ENCODE measurements at places on chromosomes 7 and 10.

- no peak for DNase-seq
These were observed 22.6 kb upstream of the CREB5 start for GRCh38 chr7:28389504-28390395.

DNA sequence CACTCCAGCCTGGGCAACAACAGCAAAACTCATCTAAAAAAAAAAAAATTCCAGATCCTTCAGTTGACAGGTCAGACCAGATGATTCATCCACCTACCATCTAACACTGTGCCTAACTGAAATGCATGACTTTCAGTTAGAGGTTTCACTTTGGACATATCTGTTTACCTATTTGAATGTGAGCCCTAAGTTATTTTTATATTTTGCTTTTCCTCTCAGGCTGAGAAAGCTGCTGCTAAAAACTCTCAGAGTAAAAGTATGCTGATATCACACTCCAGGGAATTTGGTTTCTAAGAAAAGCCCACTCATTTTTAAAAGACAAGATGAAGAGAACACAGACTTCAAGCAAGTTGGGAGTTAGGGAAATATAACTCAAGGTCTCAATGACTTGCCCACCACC is 126.0 kb downstream of the SGMS1 start:
- no peak for DNase-seq

DNA sequence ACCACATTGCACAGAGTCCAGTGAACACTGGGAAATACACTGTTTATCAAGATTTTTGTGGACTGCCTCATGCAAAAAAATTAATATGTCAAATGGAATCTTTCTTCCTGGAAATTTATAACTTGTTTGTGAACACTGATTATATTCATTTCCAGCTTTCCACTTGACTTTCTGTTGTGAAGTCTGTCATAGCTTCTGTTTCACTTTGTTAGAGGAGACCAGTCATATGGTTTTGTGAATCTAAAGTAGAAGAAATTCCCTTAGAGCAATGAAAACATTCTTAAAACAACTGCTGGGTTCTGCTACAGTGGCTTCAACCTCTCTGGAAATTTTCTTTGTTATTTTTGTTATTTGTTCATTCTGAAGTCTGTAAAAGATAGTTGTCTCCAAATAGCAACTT is 349.5 kb upstream of the NFE2L3 start:
- no peak for DNase-seq

DNA sequence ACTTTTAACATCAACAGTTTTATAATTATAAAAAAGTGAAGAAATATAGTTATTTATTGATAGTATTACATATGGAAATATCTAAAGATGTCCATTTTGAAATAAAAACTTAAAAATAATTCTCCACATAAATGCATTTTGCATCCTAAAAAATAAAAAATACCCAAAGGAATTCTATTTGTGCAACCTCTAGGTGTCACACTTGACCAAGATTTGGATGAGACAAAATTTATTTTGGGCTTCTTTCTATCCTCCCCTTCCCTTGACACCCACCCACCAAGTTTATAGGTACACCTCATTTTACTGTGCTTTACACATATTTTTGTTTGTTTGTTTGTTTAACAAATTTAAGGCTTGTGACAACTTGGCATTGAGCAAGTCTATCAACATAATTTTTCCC is 3.3 kb upstream of the THSD7A start:
- DNase-seq: no peak

- DNase-seq: no peak
These were observed 147.9 kb downstream of the PLXNA4 start for GRCh38 chr7:132428247-132428919.

DNA sequence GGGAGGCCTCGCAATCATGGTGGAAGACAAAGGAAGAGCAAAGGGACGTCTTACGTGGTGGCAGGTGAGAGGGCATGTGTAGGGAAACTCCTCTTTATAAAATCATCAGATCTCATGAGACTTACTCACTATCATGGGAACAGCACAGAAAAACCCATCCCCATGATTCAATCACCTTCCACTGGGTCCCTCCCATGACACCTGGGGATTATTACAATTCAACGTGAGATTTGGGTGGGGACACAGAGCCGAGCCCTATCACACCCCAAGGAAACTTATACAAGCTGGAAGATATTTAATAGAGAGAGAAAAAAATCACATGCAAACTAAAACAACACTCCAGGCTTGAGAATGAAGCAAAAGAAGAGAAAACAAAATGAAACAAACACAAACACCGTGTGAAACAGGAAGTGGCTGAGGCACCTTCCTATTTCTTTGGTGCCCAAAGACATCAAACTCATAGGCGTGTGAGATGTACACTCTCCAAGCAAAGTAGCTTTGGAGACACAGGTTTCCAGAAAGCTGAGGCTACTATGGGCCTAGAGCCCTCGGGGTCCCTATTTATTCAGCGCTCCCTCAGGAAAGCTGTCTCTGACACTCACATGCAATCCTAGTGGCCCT is 97.2 kb downstream of the PRKCQ start:
- DNase-seq: no peak

DNA sequence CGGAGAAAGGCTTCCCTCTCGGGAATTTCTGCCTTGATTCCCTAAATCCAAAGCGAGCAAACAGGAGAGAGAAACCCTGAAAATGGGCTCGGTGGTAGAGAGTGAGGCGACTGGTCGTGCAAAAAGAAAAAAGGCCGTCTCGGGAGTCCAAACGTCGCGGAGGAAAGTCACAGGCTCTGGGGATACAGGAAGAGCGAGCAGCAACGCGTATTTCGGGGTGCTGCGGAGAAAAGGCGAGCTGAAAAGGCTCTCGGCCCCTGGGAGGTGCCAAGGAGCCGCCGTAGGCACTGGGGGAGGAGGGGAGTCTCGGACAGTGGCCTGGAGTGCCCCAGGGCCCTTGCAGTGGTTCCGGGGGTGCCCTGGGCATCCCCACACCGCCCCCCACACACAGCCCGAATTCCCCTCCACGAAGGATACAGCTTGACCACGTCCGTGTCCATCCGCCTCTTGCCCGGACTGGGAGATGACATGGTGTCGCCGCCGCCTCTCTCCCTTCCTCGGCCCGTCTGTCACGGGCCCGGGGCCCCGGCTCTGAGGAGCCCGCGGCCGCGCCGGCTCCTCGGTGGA is 591 bp downstream of the UBE2H start:
- DNase-seq: no peak

DNA sequence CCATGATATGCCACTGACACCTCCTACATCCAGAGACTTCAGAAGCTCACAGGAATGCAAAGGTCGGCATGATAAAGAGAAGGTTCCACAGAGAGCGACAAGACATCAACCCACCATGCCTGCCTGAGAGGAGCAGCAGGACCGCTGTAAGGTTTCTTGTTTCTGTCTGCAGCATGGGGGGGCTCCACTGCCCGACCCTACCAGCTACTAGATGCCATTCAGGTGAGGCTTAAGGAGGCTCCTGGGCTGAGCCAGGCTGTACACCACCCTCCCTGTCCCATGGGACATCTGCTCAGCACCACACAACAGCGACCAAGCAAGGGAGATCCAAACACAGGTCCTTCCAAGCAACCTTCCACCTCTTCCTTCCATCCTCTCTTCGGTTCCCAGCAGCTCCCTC is 234.6 kb downstream of the TNS3 start:
- no peak for DNase-seq

- no peak for DNase-seq
These were observed 91.0 kb upstream of the PDCD4 start for GRCh38 chr10:110780704-110781103.

DNA sequence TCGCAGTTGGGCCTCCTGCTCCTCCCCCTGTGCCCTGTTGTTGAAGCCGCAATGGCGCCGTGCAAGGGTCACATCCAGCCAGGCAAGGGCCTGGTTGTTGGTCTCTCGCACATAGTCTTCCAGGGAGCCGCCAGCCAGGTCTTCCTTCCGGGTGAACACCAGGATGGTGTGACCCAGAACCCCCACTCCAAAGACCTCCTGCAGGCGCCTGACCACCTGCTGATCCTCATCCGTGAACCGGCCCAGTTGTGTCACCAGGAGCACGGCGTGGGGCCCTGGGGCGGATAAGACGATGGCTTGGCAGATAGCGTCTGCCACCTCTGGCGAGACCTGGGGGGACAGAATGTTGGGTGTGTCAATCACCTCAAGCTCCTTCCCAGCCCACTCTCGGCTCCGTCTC is 4.2 kb downstream of the GIMAP6 start:
- no peak for DNase-seq

- DNase-seq: no peak
These were observed 8.0 kb upstream of the CDH23 start for GRCh38 chr10:71388583-71389310.

DNA sequence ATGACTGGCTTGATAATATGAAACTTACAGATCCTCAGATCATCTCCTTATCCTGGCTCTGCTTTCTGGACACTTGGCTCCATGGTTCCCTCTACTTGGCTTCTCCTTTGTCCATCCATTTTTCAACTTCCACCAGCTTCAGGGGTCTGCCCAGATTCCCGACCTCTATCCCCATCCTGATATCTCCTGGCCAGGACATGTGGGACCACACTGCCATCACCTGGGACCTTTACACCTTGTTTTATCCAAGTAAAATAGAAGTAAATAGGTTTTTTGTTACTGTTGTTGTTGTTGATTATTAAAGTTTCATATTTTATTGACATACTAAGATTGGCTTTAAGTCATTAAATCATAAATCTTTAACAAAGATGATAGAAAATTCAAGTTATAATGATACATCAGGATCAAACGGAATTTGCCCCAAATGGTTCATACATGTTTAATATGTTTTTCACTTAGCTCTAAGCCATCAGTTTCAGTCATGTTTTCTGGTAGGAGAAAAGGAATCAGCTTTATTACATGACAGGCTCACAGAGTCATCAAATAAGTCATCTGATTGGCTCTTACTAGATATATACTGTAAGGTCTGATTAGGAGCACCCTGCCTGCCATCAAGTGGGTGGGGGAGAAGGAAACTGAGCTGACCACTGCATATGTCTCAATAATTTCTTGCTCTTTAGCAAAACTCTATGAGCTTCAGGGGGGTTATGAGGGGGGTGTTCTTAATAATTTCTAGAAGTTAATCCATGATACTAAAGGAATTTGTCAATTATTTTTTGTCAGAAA is 111.5 kb upstream of the AHR start:
- DNase-seq: no peak

DNA sequence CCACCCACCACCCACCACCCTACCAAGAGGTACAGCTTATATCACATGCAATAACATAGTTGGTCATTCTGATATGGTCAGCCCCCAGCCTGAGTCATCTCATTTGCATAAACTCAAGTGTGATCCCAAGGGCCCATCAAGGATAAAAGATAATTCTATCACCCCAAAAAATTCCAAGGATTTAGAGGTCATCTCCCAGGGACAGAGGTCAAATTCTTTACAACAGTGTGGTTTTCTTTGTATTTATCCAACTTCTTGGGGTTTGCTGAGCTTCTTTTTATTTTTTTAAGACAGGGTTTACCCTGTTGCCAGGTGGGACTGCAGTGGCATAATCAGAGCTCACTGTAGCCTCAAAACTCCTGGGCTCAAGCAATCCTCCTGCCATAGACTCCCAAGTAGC is 9.4 kb upstream of the GTPBP10 start:
- DNase-seq: no peak

- DNase-seq: no peak
These were observed 242.0 kb downstream of the AUTS2 start for GRCh38 chr7:69840248-69840647.

- no peak for DNase-seq
These were observed 32.0 kb upstream of the FERD3L start for GRCh38 chr7:19177269-19177668.

DNA sequence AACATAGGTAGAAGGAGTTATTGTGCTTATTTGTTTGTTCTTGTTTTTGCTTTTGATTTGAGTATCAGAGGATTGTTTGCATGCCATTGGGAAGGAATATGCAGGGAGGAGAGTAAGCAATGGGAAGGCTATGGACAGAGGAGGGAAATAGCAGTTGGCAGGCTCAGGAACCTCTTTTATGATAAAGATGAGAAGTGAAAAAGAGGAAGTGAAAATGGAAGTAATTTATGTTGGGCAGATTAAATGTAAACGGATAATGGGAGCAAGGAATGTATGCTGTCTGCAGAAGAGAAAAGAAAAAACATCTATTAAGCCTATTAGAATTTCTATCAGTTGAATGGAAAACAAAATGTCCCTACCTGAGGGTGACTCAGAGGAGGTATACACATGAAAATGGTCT is 90.1 kb upstream of the NPSR1 start:
- no peak for DNase-seq

DNA sequence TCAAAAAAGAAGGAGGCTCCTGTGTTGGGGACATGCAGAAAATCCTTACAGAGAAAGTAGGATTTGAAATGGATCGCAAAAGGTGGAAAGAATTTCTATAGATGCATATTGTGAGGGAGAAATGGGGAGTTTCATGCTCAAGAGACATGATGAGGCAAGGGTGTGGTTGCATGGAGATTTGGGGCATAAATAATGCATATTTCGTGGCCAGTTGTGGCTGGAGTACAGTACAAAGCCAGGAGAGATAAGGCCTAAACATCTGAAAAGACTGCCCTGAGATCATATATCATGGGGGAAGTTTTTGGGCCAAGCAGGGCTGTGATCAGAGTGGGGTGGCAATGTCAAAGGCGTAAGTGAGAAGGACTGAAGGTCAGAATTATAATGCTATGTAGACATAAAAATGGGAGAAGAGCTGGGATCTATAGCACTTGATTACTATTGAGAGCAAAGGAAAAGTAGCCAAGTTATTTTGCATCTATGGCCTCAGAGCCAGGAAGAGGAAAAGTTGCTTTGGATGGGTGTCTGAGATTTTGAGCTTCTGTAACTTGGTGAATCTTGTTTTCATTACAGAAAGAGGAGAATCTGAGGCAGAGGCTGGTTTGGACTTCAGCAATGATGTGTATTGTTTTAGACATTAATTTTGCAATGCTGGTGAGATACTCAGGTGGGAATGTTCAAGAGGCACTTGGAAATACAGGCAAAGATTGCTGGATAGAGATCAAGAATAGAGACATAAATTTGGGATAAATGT is 166.6 kb downstream of the INHBA start:
- DNase-seq: no peak

DNA sequence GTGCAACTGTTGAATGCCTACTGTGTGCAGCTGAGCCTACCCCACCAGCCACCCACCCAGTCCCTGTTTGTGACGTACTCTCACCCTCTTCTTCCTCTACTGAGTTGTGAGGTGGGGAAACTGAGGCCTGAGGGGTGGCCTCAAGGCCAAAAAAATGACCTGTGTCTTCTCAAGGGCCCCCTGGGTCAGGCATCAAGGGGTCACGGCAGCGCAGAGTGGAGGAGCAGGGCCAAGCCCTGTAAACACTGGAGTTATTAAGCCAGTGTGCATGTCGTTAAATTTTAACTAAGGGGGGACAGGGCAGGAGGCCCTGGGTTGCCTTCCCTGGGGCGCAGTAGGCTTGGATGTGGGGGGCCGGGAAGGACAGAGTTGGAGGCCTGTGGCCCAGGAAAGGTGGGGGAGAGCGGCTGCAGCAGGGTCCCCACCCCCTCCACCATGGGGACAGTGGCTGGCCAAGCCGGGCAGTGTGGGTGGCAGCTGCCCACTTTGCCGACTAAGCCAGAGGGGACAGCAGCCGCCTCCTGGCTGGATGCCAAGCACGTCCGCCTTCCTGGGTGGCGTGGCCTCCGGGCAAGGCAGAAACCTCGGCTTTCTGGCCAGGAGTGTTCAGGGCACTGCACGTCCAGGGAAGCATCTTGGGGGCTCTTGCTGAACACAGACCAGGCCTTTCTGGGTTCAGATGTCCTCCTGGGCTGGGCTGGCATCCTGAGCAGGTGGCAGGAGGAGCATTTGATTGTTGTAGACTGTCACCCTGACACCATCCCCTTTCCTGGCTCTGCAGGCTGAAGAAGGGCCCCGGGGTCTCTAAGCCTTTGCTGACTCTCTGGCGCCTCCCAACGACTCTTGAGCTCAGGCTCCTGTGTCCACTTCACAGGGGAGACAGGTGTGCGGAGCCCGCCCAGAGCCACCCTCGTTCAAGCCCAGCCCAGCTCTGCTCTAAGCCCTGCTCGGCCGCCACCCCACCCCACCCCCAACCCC is 1.9 kb downstream of the SLC29A4 start:
- DNase-seq: no peak
